ENCODE measurements at places on chromosomes 2 and 18.

- no peak for DNase-seq
Observed at GRCh38 chr2:163630836-163631235, 105.0 kb downstream of the FIGN start.

DNA sequence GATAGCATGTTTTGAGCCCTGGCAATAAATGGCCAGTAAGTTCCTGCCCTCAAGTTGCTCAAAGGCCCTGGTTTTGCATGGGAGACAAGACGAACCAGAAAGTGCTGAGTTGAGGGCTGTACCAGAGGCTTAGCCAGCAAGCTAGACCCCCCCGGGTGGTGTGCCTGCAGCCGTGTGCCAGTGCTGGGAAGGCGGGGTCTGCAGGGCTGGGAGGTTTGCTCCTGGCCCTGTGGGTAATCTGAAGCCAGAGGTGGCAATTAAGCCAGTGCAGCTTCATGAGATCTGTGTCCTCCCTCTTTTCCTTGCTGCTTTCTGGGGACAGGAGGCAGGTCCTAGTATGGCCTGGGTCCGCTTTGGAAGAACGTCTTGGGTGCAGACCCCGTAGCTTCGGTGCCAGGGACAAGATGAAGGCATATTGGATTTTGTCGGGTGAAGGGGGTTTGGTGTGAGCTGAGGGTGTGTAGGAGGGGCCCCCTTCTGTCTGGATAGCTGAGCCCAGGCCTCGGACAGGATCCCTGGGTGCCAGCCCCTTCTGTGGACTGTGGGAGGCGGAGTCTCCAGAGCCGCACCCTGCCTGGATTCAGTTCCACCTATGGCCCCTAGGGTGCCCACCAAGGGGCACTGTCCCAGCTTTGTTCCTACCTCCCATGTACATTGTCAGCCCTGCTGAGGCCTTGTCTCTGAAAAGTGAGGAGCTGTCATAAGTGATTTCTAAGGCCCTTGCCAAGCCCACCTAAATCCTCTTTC is 15.6 kb downstream of the ATOH8 start:
- DNase-seq: no peak

- DNase-seq: peak; percentile 63
Observed at GRCh38 chr2:10073706-10074105, 6.5 kb downstream of the CYS1 start.

GRCh38 chr2:19255481-19255880 is 102.9 kb downstream of the OSR1 start:
- no peak for DNase-seq

DNA sequence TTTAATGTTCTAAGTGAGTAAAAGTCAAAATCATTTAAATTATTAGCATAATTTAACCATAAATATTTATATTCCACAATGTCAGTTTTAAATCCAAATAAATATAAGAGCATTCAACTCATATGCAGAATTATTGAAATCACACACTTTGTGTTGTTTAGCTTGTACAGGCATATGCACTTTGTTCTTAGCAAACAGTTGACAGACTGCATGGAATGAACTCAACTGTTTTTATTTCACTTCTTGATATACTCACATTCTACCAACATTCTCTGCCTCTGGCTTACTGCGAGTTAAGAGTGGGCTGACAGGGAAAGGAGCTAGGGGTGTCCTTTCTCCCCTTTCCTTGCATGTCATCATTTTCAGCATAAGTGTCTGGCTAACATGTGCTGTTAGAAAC is 7.6 kb upstream of the PIEZO2 start:
- DNase-seq: no peak

DNA sequence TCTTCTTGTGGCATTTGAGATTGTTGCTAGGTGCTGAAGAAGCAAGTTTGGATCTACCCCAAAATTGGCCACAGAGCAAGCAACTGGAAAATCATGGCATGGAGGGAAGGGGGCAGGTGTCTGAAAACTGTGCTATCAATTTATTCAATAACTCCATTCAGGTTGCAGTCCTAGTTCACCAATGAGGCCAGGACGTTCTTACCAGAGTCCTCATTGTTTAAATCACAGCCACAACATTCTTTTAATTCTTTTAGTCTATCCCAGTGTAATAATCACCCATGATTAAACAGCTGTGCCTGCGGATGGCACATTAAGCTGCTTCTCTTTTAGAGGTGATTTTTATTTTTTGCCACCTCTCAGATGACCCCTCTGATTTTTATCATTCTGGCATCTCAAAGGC is 103.5 kb downstream of the ANKRD44 start:
- no peak for DNase-seq

DNA sequence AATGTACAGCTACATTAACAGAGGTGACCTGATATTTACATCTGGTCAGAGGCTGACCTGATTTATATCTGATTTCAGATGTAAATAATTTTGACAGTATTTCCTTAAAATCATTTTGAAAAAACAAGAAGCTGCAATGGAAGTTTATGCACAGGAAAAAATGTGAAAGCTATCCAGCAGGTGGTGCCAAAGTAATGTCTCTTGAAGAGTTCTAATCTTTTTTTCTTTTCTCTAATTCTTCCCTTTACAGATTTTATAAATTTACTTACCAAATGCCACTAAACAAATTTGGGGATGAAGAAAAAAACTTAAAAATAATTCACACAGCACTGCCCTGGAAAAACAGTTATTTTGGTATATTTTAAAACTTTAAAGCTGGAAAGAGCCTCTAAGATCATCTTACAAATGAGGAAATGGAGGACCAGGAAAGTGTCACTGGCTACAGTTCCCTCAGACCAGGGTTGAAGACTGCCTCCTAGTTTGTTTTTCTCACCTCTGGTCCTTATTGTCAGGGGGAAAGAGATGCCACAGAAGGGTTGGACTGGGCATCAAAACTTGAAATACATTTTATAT is 16.4 kb upstream of the FBLN7 start:
- DNase-seq: no peak

- DNase-seq: no peak
Observed at GRCh38 chr2:115596659-115597375, 1154.4 kb downstream of the DPP10 start.

DNA sequence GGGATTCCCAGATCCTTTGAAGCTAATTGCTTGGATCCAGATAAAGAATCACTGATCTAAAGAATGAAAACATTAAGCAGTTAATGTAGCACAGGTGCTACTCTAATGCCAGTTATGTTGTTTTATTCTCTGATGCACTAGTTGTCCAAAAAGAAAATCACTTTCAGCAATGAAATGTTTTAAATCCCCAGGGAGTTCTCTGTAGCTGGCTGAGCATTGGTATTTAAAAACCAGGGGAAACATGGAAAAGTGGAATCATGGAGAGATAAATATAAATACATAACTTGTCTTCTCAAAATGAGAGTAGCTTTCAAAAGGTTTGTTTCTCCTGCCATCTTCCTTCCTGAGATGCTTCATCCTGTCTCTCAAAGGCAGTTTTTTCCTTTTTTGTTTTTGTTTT is 37.7 kb downstream of the CD302 start:
- DNase-seq: no peak
